ENCODE measurements at places on chromosomes 7 and 10.

GRCh38 chr10:77591238-77591880, 46.2 kb downstream of the KCNMA1 start:
- no peak for DNase-seq

DNA sequence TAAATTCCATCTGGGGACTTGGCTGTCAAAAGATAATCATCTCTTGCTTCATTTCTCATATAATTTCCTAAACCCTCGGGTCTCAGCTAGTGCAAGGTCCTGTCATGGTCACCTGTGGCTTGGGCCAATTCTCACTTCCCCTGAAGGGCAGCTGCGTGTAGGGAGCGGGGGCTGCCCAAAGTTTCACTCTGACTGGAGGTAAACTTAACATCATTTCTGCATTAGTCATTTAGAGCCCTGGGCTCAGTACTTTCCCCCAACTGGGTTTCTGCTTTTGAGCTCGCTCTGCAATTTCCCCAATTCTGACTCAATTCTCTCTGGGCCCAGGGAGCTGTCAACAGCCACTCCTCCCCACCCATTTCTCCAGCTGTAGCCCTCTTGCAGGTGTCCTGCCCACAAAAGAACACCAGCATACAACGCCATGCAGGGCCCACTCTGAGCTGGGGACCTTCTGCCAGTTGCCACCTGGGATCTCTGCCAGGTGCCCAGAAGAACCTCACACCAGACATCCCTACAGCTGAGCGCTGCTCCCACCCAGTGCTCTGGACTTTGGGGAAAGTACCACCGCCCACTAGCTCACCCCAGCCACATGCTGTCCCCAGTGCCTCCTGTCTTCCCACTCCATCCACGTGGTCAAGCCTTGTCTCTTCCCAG, 37.9 kb downstream of the VOPP1 start:
- peak; percentile 66 for DNase-seq

- DNase-seq = no peak
Observed at GRCh38 chr10:682931-683447, 6.5 kb downstream of the DIP2C start.

GRCh38 chr7:37112218-37112617, 336.4 kb downstream of the ELMO1 start:
- no peak for DNase-seq

DNA sequence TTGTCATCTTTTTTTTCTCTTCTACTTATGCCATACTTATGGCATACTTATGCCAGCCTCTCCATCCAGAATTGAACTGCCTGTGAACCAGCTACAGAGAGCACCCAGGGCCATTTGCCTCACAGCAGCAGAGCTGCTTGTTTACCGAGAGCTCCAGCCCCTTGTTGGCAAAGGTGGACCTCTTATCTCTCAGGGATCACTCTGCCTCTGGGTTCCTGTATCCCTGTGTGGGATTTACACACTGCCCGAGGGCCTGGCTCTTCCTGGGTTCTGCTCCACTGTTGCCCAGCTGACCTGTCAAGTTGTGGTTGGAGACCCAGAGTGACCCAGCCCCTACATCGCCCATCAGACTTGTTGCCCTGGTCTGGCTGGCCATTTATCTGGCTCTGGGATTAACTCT, 22.3 kb downstream of the MRPS33 start:
- no peak for DNase-seq

GRCh38 chr7:44224080-44224973, 23.5 kb downstream of the YKT6 start:
- DNase-seq = no peak

- no peak for DNase-seq
Observed at GRCh38 chr7:130974794-130975193, 240.8 kb upstream of the KLF14 start.

DNA sequence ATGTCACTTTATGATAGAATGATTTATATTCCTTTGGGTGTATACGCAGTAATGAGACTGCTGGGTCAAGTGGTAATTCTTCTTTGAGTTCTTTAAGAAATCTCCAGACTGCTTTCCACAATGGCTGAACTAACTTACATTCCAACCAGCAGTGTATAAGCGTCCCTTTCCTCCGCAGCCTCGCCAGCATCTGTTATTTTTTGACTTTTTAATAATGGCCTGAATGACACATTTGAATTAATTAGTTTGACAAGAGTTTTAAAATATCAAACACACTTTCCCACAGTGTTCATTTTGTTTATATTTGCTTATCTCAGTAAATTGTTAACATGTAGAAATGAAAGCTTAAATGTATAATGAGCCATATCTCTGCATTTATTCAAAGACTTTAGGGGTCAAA, 116.8 kb downstream of the TES start:
- DNase-seq = no peak

- no peak for DNase-seq
Observed at GRCh38 chr7:74481458-74482196, 27.9 kb downstream of the GTF2IRD1 start.

DNA sequence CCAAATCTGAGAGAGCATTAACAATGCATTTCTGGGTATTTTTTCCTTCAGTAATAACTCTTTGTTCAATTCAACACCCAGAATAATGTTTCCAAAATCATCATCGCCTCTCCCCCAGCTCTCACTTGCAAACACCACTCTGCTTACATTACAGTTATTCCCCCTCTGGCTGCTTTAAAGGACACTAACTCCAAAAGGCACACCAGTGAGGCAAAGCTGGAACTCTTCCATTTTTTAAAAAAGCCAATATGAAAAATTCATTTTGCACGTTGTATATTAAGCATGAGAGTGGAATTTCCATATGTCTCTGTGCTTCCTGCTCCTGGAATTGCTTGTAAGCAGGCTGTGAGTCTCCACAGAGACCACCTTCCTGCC, 91.3 kb upstream of the C1QL3 start:
- DNase-seq = no peak

GRCh38 chr10:70234668-70235447, 1.6 kb upstream of the PPA1 start:
- no peak for DNase-seq

DNA sequence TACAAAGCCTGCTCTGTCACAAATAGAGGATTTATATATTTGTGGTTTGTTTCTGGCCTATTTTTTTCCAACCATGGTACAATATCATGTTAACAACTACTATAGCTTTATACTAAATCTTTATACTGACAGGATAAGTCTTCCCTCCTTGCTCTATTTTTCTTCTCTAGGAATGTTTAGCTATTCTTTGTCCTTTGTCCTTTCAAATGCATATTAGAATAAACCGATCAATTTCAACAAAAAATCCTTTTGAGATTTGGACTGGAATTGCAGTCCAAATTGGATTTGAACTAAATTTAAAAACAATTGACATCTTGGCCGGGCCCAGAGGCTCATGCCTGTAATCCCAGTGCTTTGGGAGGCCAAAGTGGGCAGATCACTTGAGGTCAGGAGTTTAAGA, 39.2 kb upstream of the CTTNBP2 start:
- no peak for DNase-seq

DNA sequence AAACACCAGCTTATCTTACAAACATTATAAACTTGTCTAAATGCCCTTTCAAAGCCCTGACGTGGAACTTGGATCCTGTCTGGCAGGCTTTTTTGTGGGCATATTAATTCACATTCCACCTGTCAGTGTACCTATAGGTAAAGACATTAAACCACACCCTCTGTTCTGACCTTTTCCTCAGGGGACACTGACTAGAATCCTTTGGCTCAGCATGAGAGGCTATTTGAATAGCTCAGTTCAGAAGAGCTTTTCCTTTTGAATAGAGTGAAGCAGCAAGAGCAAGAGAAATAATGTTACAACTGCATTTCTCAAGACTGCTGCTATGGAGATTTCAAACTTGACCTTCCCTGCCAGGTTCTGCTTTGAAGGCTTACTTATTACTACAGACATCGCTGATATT, 76.9 kb downstream of the CYP51A1 start:
- no peak for DNase-seq

DNA sequence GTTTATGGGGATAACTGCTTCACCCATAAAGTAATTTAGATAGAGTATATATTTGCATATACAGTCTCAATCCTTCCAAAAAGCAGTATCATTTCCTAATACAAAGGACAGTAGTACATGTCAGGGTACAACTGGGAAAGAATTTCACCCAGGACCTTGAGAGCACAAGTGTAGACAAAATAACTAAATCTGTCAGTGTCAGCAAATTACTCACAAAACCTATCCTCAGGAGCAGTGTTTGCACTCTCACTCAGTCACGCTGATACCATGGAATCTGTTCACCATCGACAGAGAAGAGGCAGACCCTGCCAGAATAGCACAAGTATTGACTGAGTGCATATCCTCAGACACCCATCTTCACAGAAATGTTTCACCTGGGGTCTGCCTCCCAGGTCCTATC, 554.7 kb upstream of the PHF14 start:
- no peak for DNase-seq

GRCh38 chr7:47142169-47142866, 439.6 kb downstream of the TNS3 start:
- no peak for DNase-seq

GRCh38 chr7:73565675-73566340, 8.3 kb upstream of the BCL7B start:
- no peak for DNase-seq

DNA sequence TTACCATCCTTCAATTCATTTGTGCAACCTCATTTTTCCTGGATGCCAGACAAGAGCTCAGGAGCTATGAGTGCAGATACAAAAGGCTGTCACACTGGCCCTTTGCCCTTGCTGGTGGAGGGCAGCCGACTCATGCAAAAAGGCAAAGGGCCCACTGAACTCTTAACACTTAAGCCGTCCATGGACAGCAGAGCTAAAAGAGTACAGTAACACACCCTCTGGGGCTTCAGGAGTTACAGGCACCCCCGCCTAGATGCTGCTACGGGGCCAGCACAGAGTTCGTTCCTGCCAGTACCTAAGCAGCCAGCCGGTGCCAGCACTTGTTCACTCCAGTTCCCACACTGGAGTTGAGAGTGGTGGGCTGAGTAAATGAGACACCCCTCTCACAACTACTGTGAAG, 69.9 kb upstream of the MRLN start:
- no peak for DNase-seq

- no peak for DNase-seq
Observed at GRCh38 chr10:97788552-97789442, 17.0 kb upstream of the SFRP5 start.

- no peak for DNase-seq
Observed at GRCh38 chr7:103680161-103681144, 234.4 kb upstream of the SLC26A5 start.

GRCh38 chr10:103620352-103620740, 126.8 kb downstream of the NEURL1 start:
- DNase-seq = no peak

DNA sequence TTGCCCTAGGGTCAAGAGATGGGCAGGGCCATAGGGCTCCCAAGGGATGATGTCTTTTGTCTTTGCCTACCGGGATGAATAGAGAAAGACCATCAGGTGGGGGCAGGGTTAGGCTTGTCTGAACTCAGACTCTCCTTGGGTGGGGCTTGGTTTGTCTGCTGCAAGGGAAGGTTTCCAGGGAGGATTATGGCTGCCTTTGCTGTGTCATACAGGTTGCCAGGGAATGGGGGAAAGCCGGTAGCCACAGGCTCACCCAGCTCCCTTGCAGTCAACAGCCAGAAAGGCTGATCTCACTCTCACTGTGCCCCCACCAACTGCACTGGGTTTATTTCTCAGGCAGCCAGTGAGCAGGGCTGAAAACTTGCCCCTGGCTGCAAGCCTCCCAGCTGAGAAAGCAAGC, 253.2 kb downstream of the POLR1F start:
- no peak for DNase-seq

DNA sequence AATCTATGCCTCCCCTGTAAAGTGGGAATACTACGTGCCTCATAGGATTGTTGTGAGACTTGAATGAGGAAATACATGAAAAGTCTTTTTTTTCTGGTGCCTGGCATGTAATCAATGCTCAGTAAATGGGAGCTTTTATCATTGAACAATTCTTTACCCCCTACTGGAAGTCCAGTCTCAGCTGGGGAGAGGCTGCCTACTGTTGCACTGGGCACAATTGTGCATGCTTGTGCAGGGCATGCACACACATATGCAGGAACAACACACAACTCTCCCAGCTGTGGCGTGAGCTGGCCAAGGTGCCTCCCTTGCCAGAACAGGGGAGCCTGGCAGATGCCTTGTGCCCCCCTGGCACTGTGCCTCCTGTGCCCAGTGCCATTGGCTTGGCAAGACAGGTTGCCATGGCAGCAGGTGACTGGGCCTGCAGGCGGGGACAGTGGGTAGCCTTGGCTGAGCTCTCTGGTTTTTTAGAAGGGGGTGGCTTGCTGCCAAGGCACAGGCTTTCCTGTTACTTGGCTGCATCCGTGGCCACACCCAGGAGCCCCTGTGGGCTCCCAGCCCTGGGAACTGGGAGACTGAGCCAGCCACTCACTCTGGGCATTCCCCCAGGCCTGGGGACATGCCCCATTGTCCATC, 16.1 kb upstream of the PALD1 start:
- DNase-seq = no peak

GRCh38 chr7:2022737-2023250, 210.0 kb downstream of the MAD1L1 start:
- no peak for DNase-seq

DNA sequence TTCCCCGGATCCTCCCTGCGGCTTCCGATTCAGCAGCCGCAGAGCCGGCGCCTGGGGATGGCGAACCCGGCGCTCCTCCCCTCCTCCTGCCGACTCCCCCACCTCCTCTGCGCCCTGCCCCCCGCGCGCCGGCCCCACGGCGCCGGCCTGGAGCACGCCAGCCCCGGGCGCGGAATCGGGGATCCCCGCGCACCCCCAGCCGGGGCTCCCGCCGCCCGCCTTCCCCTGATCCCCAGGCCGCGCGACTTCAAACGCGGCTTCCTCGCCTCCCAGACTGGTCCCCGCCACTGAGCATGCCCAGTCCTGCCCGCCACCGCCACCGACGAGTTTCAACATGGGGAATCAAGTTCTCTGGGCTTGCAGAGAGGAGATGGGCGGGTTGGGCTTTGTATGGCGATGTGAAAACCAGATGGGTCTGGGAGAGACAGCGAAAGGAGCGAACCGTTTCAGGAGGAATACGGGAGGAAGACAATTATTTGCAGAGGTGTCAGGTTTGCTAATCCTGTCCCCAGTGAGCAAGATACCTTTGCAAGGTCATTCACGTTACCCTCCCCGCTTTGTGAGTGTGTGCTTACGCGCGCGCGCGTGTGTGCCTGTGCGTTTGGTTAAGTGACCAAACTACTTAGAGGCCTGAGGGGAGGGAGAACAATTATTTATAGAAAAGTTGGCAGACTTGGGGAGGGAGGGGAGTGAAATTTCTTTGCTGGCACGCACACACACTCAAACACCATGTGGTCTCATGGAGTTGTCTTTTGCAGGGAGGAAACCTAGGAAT, at the start of gene PANK1:
PANK1 (minus strand) TSS at position 276 of the 775 bp plus-strand sequence. CDS start 351 bp downstream, outside the sequence.
- DNase-seq = peak; percentile 54

- no peak for DNase-seq
Observed at GRCh38 chr10:16565604-16566003, 43.9 kb upstream of the C1QL3 start.

GRCh38 chr10:3433988-3434387, 261.4 kb upstream of the PITRM1 start:
- no peak for DNase-seq

GRCh38 chr7:49418963-49419362, 354.5 kb upstream of the VWC2 start:
- no peak for DNase-seq

- no peak for DNase-seq
Observed at GRCh38 chr10:34780818-34781380, 34.2 kb downstream of the PARD3 start.
